ENCODE measurements at places on chromosomes 5 and 9. TPM values are rescaled to one million over a fixed set of nuclear protein-coding genes. Genes with fewer than 3 reads are reported as not detected.

The BARX1 gene
- total RNA-seq = not detected

The CDH6 gene
- total RNA-seq = 1.6 TPM

The COX7C gene
- 851 TPM for total RNA-seq

The FOXI1 gene
- not detected for total RNA-seq

The MED10 gene
- total RNA-seq = 37.1 TPM

The PLAC8L1 gene
- total RNA-seq = not detected
